Stimulated activated CD4-positive, alpha-beta T cell treated with anti-CD3 and anti-CD28 coated beads, Interleukin-1b, Interleukin-23, amount 100 ng/mL, for 1 hour (primary cell): ENCODE measurements at places on chromosomes 5 and 9.

DNA sequence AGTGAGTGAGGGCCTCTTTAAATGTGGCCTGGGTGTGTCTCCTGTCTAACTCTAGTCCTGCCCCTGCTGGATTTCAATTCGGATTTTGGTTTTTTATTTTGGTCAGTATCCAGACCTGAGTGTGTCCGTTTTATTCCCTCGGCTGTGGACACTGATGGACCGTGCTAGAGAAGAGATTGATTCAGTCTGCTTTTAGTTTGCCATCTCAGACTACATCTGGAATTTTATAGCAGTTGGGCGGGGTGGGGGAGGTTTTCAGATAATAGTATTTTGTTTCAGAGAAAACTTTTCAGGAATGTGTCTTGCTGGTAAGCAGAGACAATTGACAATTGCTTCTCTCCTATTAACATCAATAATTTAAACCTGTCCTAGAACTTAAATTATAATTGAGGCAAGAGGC, 308.1 kb downstream of the ARHGAP26 start:
- no peak for DNase-seq

DNA sequence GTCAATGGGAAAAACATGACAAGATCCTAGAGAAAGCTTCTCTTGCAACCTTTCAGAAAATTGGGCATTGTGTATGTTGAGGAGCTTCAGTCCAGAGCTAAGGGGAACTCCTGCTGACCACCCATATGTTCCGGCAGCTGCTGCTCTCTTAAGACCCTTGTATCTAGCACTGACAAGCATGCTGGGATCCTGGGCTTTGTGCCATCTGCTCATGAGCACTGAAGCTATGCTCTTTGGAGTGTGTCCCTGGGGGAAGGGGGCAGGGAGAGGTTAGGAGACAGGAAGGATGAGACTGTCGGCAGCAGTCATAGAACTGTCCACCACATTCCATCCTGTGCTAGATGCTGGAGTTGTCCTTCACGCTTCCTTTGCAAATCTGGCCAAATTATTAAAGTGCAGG, 109.3 kb downstream of the JAKMIP2 start:
- no peak for DNase-seq

- no peak for DNase-seq
Observed at GRCh38 chr9:15404171-15404570, 18.5 kb upstream of the SNAPC3 start.

- DNase-seq: no peak
Observed at GRCh38 chr9:68793605-68794343, 88.7 kb downstream of the PIP5K1B start.

GRCh38 chr9:84834426-84834825, 164.9 kb downstream of the NTRK2 start:
- DNase-seq: no peak

DNA sequence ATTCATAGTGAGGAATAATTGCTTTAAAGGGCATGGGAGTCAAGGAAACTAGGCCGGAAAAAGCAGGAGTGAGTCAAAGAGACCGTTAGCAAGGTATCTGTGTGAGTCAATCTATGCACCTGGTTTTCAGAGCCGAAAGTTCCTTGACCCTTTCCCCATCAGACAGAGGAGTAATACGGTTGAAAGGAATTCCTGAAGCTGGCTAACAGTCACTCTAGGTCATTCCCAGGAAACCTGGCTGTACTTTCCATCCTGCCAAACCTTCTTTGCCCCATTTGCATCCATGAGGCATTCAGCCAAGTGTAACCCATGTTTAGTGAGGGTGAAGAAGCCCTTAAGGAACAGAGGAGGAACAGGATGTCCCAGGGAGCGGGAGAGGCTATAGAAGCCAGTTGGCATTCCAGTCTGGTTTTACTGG, 16.2 kb downstream of the RBM18 start:
- DNase-seq: no peak

DNA sequence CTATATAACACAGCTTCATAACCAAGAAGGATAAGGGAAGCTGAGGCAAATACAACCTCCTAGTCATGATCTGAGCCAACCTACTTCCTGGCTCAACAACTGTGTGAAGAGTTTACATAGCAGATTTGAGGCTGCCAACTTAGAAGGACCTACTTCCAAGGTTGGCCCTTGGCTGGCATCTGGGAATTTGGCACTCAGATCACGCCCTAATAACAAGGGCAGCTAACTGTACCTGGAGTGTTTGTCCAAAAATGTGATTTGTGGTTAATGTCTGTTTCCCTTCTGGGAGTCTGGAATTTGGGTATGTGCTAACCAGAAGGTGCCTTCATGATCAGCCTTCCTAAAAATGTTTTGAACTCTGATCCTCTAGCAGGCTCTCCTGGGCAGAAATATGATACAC, 287.2 kb downstream of the CAAP1 start:
- DNase-seq: no peak

GRCh38 chr9:129319938-129320481, 141.9 kb upstream of the IER5L start:
- no peak for DNase-seq

DNA sequence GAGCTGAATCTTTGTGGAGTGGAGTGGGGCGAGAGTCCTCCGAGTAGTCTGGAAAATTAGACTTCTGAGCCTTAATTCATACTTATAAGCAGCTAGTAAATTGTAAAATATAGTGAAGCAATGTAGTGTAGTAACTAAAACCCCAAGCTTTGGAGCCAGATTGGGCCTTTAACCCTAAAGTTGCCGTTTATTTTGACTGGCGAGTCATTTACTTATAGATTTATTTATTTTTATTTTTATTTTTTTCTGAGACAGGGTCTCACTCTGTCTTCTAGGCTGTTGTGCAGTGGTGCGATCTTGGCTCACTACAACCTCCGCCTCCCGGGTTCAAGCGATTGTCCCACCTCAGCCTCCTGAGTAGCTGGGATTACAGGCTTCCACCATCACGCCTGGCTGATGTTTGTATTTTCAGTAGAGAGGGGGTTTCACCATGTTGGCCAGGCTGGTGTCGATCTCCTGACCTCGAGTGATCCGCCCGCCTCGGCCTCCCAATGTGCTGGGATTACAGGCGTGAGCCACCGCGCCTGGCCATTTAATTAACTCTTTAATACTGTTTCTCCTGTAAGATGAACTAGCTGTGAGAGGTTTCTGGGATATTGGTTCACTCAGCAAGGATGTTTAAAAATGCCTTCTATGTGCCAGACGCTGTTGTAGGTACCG, 687 bp upstream of the RPS23 start:
- no peak for DNase-seq

DNA sequence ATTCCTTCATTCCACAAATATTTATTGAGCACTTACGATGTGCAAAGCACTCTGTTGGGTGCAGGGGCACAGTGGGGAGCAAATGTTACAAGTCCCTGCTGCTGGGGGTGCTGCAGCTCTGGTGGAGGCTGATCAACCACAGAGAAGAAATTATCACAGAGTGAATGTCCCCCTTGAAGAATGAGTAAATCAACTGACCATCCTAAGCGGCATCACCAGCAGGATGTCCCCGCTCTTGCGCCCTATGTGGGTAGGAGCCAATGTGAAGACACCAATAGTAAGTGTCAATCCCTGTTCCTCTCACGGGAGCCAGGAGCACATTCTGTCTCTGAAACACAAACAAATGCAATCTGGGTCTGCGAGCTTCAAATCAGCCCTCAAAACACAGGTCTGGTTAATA, 47.4 kb upstream of the TBC1D9B start:
- no peak for DNase-seq

DNA sequence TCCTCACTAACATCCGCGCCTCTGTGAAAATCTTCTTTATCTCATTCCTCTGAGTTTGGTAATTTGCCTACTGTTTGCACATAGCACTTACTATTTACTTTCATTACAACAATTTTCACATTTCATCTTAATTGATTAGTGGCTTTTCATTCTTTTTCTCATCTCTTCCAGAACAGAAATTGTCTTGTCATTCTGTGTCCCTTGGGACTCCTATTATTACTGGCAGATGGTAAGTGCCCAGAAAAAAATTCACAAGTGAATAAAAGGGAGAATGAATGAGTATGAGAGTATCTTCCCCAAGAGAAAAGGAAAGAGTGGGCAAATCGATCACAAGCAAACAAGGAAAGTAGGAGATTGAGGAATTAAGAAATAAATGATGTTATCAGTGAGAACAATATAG, 876.1 kb downstream of the TLE4 start:
- DNase-seq: no peak

DNA sequence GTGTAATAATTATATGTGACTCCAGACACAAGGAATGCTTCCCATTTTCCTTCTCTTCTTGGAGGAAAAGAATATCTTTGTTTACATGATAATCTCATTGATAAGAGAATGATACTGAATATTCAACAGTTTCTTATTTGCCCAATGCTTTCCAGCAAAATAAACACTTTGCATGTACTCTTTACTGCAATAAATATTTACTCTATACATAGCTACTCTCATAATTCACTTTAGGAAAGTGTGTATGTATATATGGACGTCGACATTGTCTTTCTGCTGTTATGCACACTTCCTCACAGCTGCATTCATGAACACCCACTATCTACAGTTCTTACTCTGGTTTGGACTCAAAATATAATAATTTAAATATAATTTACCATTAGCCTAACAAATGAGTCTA, 617.4 kb upstream of the CDH10 start:
- no peak for DNase-seq

DNA sequence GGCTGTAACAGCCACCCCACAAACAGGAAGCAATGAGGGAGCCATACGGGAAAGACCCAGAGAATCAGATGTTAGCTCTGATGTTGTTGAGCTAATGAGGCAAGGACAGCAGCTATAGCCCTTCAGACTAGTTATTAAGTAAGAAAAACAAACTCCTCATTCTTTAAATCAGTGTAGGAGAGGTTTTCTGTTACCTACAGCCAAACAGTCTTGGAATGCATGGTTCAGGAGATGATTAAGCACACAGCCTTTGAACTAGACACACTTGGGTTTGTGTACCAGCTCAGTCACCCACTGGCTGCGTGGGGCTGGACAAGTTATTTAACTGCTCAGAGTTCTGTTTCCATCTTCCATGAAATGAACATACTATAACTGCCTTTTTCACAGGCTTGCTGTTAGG, 68.1 kb downstream of the SPOCK1 start:
- DNase-seq: no peak

DNA sequence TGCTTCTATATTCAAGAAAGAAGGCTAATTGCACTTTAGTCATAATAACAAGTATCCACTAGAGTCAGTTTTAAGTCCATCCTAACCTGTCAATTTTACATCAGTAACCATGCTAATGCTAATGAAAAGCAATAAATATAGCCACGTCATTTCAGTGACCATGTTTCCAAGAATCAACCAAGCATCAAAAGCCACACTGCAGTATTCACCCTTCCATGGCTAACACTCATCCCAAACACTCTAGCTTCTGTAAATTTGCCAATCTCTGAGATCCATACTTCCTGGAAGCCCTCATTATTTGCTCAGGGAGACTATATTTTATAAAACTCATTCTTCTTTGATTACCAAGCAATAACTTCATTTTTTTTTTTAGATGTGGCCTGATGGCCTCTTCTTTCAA, 712.0 kb downstream of the CETN3 start:
- no peak for DNase-seq

GRCh38 chr5:155753943-155754581, 572.9 kb upstream of the SGCD start:
- no peak for DNase-seq

- no peak for DNase-seq
Observed at GRCh38 chr9:133956520-133957076, 35.5 kb downstream of the VAV2 start.

DNA sequence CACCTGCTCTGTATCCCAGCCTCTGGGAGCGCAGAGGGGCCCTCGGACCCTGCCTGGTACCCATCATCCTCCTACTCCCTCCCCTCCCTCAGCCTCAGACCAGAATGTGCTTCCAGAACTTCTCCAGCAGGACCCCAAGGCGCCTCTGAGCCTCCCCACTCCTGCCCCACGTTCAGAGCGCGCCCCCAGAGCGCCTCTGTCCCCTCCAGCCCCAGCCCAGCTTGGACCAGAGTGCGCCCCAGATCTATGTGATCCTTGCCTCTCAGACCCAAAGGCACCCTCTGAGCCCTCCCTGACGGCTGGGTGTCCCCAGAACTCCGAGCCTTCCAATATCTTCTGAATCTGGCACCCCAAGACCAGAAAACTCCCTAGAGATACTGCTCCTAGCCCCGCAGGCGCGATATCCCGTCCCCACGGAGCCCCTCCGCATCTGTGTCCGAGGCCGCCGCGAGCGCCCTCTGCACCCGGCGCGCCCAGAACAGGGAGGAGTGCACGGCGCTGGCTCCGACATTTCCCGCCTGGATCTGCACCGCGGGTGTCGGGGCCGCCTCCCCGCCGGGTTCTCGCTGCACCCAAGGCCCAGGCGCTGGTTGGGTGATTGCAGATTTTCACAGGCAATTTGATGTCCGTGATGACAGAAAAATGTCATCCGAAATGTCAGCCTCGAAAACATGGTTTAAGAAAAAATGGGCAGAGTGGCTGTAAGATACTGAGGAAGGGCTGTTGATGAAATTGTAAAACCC, 522 bp downstream of the BHMT start:
- DNase-seq: no peak

- no peak for DNase-seq
Observed at GRCh38 chr5:139950436-139950835, 92.7 kb downstream of the NRG2 start.

GRCh38 chr9:109751253-109751652, 28.7 kb upstream of the PALM2AKAP2 start:
- DNase-seq: no peak

DNA sequence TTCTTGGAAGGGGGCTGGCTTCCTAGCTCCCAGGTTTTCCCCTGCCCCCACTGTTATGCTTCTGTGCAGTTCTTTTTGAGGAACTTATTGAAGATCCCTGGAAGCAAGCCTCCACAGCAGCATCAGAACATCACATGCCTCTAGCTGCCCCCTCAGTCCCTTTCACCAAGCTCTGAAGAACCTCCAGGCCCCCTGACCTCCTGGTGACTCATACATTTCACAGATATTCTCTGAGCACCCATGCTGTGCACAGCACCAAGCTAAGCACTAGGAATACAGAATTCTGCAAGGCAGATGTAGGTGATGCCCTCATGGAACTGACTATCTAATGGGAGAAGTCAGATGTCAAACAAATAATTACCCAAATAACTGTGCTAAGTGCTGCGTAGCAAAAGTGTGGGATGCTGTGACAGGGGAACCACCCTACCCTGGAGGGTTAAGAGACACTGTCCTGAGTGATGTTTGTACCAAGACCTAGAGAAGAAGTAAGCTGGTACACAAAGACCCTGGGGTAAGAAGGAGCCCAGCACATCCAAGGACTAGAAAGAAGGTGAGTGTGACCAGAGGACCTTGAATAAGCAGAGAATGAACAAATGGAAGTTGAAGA, 213.7 kb upstream of the NR4A3 start:
- DNase-seq: no peak

GRCh38 chr5:37791321-37791720, 48.5 kb downstream of the GDNF start:
- DNase-seq: no peak

GRCh38 chr9:123835821-123836220, 94.1 kb downstream of the DENND1A start:
- no peak for DNase-seq

DNA sequence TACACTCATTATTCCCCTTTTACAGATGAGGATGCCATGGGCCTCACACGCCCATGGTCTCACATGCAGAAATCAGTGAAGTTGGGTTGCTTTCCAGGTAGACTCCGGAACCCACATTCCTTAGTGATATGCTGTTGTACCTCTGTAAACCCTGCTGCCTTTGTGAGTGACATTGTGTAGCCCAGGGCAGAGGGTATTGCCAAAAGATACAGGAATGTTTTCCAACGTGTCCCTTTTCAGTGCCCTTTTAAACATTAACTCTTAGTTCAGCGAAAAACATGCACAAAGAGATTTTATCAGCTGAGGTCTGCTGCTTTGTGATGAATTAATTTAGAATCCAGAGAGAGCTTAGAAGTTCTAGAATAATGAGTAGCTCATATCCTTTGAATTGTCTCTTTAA, 38.3 kb upstream of the TRMT10B start:
- no peak for DNase-seq

GRCh38 chr9:72276429-72276828, 88.6 kb downstream of the ZFAND5 start:
- DNase-seq: no peak
